ENCODE measurements at places on chromosomes 4 and X. TPM values are rescaled to one million over a fixed set of nuclear protein-coding genes. Genes with fewer than 3 reads are reported as not detected.

DNA sequence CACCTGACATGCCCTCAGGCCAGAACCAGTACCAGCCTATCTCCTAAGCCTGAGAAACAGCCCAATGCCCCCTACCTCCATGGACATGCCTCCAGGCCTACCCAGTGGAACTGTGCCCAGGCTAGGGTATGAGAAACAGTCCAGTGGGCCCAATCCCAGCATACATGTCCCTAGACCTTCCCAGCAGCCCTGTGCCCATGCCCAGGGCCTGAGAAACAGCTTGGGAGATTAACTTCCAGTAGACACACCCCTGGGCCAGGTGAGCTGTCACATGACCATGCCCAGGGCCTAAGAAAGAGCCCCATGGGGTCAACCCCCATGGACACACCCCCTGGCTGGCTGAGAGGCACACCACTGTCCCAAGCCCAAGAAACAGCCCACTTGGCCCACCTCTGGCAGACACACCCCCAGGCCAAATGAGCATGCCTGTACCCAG is 78.8 kb downstream of the CBR4 start:
- H3K36me3 ChIP-seq = peaks cover 17% of the 10 kb centered on the region
- H3K27me3 ChIP-seq = no peaks in the 10 kb centered on the region
- DNase-seq = no peak
- no peak overlapping the region for H3K4me3 ChIP-seq

DNA sequence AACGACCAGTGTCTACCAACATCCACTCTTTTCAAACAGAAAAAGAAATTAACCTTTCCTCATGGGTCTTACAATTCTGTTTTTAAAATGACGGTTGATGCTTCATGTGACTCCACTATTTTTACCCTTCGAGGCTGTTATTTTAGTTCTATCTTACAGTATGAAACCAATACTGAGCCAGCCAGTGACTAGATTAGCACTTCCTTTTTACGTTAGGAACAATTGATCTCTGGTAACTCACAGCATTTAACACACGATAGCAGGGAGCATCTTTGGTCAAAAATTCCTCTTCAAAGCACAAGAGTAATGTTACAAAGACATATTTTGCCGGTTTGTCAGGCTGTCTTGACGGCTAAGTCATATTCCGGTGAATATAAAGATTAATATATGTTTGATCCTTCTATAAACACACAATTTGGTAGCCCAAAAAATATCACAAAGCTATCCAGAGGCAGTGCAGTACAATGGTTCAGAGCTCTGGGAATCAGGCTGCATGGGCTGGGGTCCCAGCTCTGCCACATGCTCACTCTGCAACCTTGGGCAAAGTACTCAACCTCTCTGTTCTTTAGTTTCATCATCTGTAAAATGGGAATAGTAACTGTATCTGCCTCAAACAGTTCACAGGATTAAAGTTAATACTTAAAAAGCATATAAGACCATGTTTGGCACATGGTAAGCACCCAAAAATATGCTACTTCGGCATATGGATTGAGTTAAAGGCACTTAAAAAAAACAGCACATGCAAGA is 62.9 kb upstream of the TXK start:
- H3K27me3 ChIP-seq = no peaks in the 10 kb centered on the region
- peak; percentile 9 for DNase-seq
- peak overlapping the region; percentile 72 for H3K4me3 ChIP-seq
- H3K27ac ChIP-seq = peak overlapping the region; percentile 35
- peaks cover 39% of the 10 kb centered on the region for H3K4me1 ChIP-seq
- peaks cover 12% of the 10 kb centered on the region for H3K36me3 ChIP-seq

DNA sequence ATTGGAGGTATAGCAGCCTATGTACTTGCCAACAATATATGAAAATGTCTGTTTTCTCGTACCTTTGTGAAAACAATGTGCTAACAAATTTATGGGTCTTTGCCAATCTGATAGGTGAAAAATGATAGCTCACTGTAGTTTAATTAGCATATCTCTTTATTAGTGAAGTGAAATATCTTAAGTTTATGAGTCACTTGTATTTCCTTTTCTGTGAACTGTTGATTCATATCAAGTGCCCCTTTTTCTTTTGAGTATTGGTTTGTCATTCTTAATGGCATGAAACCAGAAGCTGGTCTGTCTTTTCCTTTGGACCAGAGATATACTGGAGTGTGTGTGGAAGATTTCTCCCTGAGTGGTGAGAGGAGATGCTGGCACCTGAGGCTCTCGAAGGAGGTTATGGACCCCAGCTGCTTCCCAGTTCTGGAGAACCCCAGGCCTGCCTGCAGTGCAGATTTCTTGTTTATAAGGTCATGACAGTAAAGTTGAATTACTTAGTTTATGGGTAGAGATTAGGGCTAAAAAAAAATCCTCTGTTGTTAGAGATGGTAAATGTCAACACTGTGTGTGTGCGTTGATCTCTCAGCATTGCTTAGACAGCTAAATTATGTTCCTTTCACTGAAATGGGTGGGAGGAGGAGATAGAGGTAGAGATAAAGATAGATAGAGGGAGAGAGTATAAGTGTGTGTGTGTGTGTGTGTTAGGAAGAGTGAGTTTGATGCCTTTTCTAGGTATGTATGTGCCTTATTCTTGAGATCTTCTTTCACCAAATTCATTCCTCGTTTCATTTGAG is 89.9 kb downstream of the REPS2 start:
- no peak overlapping the region for H3K27ac ChIP-seq
- peaks cover 20% of the 10 kb centered on the region for H3K36me3 ChIP-seq
- H3K4me3 ChIP-seq = no peak overlapping the region
- no peak for DNase-seq

- no peak overlapping the region for H3K4me3 ChIP-seq
- H3K27me3 ChIP-seq = peaks cover 47% of the 10 kb centered on the region
- H3K27ac ChIP-seq = no peak overlapping the region
Observed at GRCh38 chr4:8893624-8894423, 22.2 kb upstream of the HMX1 start.

DNA sequence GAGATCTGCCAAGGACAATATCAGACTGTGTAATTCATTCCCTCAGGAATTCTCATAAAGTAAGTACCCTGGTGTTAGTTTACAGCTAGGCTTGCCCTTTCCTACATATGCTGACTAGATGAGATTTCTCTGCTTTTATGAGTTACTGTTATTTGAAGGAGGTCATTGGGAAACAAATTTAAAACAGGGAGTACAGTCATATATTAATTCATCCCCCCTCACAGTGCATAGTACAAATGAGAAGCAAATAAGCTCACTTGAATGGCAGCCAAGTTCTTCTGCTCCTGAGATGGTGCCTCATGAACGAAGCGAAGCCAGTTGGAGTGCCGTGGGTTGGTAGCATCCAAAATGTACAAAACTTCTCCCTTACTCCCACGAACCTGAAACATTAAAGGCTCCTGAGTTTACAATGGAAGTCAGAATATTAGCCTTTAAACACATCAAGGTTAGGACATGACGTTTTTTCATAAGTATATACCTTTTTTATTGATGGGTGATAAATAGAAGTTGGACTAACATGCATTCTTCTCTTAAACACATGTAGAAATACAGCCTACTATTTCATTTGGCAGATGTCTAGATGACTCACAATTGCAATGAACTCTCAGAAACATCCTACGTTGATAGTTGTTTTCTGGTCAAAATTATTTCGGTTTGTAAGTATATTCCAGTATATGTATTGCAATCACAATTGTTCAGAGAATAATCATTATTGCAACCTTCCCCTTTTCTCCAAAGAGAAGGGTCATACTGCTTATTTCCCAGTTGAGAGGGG is 69.2 kb downstream of the PRDM5 start:
- H3K4me1 ChIP-seq = no peaks in the 10 kb centered on the region
- H3K27ac ChIP-seq = no peak overlapping the region
- no peaks in the 10 kb centered on the region for H3K36me3 ChIP-seq
- no peaks in the 10 kb centered on the region for H3K27me3 ChIP-seq
- no peak for DNase-seq

GRCh38 chr4:104532677-104533076 is 38.0 kb upstream of the CXXC4 start:
- H3K27ac ChIP-seq = no peak overlapping the region
- H3K4me1 ChIP-seq = no peaks in the 10 kb centered on the region
- no peaks in the 10 kb centered on the region for H3K27me3 ChIP-seq
- H3K36me3 ChIP-seq = no peaks in the 10 kb centered on the region

DNA sequence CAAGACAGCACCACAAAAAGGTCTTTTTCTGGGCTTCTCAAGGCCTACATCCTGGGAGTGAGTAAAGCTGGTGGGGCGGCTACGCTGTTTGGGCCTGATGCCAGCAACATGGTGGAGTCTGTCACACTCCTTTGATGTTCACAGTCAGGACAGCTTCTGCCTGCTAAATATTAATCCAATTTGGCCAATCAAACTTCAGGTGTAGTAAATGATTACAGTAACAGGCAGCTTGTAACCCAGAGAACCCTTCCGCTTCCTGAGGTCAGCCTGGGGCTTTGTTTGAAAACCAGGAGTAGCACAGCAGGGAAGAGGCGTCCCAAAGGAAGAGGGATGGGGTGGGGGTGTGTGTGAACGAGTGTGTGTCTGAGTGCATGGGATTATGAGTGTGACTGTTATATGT is 220.4 kb downstream of the MAML3 start:
- no peak for DNase-seq
- H3K4me3 ChIP-seq = no peak overlapping the region
- no peaks in the 10 kb centered on the region for H3K36me3 ChIP-seq
- no peaks in the 10 kb centered on the region for H3K27me3 ChIP-seq

DNA sequence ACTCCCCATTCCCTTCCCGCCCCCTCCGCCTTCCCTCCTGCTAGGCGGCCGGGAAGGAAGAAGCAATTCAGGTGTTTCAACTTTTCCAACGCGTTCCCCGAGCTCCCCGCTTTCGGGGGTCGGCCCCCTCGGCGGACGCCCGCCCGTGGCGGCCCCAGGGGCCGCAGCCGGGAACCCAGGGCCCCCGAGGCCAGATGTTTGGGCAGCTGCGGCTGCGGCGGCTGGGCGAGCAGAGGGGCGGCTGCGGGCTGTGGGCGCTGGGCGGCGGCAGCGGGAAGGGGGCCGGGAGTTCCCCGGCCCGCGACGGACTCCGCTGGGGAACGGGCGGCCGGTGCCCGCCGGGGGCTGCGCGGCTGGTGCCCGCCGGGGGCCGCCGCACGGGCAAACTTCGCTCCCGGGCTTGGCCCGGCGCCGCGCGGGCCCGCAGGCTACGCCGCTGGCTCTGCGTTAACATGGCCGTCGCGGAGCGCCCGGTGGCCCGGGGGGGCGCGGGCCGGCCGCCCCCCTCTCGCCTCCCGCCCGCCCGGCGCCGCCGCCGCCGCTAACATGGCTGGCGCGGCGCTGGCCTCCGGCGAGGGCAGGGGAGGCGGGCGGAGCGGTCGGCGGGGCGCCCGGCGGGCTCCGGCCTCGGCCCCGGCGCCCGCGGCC is 510 bp downstream of the HMGB3 start:
- no peak overlapping the region for H3K27ac ChIP-seq
- peak; percentile 7 for DNase-seq
- H3K27me3 ChIP-seq = peaks cover 17% of the 10 kb centered on the region
- H3K4me3 ChIP-seq = no peak overlapping the region
- H3K4me1 ChIP-seq = peaks cover 11% of the 10 kb centered on the region

DNA sequence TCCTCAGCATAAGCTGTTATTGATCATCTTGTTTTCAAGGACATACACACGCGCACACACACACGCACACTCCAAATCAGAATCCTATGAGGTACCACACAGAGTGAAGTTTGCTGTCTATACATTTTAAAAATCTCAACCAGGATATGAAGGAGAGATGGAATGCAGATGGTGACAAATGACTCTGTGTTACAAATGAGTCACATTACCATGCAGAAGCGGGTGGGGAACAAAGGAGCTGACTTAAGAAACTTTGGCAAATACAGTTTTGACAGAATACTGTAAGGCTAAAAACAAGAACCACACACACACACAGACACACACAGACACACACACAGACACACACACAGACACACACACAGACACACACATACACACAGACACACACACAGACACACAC is 81.7 kb downstream of the RELL1 start:
- DNase-seq = no peak
- peaks cover 18% of the 10 kb centered on the region for H3K4me1 ChIP-seq
- H3K27me3 ChIP-seq = no peaks in the 10 kb centered on the region
- peak overlapping the region; percentile 61 for H3K27ac ChIP-seq
- no peak overlapping the region for H3K4me3 ChIP-seq

- H3K4me3 ChIP-seq = no peak overlapping the region
- peaks cover 7% of the 10 kb centered on the region for H3K27me3 ChIP-seq
- H3K27ac ChIP-seq = peak overlapping the region; percentile 93
- peaks cover 76% of the 10 kb centered on the region for H3K4me1 ChIP-seq
Observed at GRCh38 chr4:146051223-146051622, 112.6 kb upstream of the ZNF827 start.

GRCh38 chr4:173534434-173534833 is 4.4 kb upstream of the HAND2 start:
- no peak overlapping the region for H3K4me3 ChIP-seq
- no peak for DNase-seq
- peaks cover 21% of the 10 kb centered on the region for H3K4me1 ChIP-seq
- peaks cover 30% of the 10 kb centered on the region for H3K36me3 ChIP-seq
- H3K27me3 ChIP-seq = peaks cover 93% of the 10 kb centered on the region
- no peak overlapping the region for H3K27ac ChIP-seq

GRCh38 chr4:141130947-141131605 is 2.2 kb downstream of the RNF150 start:
- no peak for DNase-seq
- H3K27me3 ChIP-seq = peaks cover 58% of the 10 kb centered on the region

GRCh38 chr4:102606846-102607450 is 105.8 kb downstream of the NFKB1 start:
- no peak overlapping the region for H3K4me3 ChIP-seq
- peaks cover 10% of the 10 kb centered on the region for H3K4me1 ChIP-seq

DNA sequence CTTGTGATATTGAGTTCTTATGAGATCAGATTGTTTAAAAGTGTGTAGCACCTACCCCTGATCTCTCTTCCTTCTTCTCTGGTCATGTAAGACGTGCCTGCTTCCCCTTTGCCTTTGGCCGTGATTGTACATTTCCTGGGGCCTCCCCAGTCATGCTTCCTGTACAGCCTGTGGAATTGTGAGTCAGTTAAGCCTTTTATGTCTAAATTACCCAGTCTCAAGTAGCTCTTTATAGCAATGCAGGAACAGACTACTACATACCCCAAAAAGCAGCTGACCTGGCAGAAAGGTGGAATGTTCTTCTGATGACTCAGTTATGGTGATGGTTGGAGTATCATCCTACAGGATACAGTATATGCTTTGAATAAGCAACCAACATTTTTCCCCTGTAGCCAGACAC is 11.4 kb upstream of the MCUB start:
- H3K27me3 ChIP-seq = no peaks in the 10 kb centered on the region
- H3K4me3 ChIP-seq = no peak overlapping the region
- H3K4me1 ChIP-seq = peaks cover 11% of the 10 kb centered on the region
- peaks cover 7% of the 10 kb centered on the region for H3K36me3 ChIP-seq
- DNase-seq = no peak
- H3K27ac ChIP-seq = no peak overlapping the region

IL1RAPL1 gene
- not detected for polyA plus RNA-seq

RAB40AL gene
- polyA plus RNA-seq = not detected

FHIP1A gene
- polyA plus RNA-seq = not detected

UGT8 gene
- polyA plus RNA-seq = 11.6 TPM

ADH1C gene
- not detected for polyA plus RNA-seq

MAEA gene
- polyA plus RNA-seq = 60.9 TPM

FREM3 gene
- polyA plus RNA-seq = not detected
